NCI-H1436 treated with DMSO at 0.1 percent for 48 hours (cell line): ENCODE measurements at places on chromosomes 7 and 10.

GRCh38 chr10:86804805-86805204 lies 48.4 kb downstream of the BMPR1A start:
- DNase-seq = no peak

GRCh38 chr7:29167721-29168120 lies 21.4 kb upstream of the CPVL start:
- no peak for DNase-seq

GRCh38 chr10:131002031-131002861 lies 309.3 kb downstream of the TCERG1L start:
- DNase-seq = no peak

- no peak for DNase-seq
Measured at GRCh38 chr10:37434091-37434490, 308.7 kb downstream of the ANKRD30A start.

GRCh38 chr7:82594665-82595064 lies 151.1 kb upstream of the CACNA2D1 start:
- DNase-seq = no peak
